Stimulated activated naive CD4-positive, alpha-beta T cell (primary cell): ENCODE measurements at places on chromosomes 12 and 14.

DNA sequence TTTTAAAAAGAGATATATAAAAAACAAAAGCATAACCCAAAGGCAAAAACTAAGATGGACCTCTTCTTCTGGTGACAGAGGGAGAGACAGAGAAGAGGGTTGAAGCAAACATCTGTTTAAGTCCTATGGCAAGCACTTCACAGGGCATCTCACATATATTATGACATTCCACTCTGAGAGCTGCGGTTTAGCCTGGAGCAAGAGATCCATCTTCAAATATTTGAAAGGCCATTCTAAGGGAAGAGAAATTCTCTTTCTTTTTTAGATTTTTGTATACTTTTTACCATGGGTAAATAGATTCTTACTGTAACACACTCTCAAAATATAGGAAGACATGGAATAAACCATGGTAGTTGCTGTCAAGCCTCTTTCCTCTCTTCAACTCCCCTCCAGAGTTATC is 204.1 kb downstream of the GXYLT1 start:
- no peak for DNase-seq

GRCh38 chr14:69845787-69846186 is 33.4 kb upstream of the SMOC1 start:
- DNase-seq = no peak

- no peak for DNase-seq
Measured at GRCh38 chr14:24231263-24232120, 675 bp downstream of the NEDD8 start.

- no peak for DNase-seq
Measured at GRCh38 chr12:5333096-5333495, 98.8 kb upstream of the NTF3 start.

DNA sequence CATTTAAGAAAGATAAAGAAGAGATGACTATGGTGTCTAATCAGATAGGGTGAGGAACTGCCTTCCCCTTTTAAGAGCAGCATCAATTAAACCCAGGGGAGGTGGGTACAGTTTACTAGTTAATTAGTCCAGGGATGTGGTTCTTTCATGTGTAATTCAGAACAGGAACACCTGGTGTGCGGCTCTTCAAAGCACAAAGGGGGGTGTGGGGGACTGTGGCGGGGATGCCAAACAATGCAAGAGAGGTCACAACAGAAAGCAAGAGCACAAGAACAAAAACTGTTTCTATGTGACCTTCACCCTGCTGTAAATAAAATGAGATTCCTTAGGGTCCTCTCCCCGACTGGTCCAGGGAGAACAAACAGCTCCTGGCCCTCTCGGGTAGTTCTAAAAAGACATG is 183.9 kb upstream of the SOX5 start:
- DNase-seq = no peak

GRCh38 chr12:43099691-43100163 is 452.3 kb downstream of the ADAMTS20 start:
- DNase-seq = no peak

- no peak for DNase-seq
Measured at GRCh38 chr12:92648242-92649031, 54.4 kb upstream of the PLEKHG7 start.

- DNase-seq = no peak
Measured at GRCh38 chr12:65634061-65634460, 190.2 kb upstream of the HMGA2 start.

- DNase-seq = no peak
Measured at GRCh38 chr12:103975368-103975767, 9.7 kb downstream of the TDG start.

- no peak for DNase-seq
Measured at GRCh38 chr12:11075642-11076041, 13.5 kb upstream of the TAS2R46 start.

DNA sequence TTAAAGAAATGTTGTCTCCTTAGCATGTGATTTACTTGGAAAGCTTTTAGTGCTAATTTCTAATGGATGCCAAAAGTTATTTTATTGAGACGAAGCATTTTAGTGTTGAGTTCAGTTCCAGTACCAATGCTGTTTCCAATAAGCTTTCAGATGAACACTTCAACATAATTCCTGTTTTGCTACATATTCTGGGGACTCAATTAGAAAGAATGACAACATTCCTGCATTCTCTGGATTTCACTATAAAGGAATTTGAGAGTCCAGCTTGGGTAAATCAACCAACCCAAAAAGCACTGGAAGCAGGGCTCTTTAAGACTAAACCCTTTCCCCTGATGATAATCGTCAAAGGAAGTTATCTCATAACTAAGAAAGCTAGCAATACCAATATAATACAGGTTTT is 353.0 kb upstream of the TMTC1 start:
- no peak for DNase-seq

DNA sequence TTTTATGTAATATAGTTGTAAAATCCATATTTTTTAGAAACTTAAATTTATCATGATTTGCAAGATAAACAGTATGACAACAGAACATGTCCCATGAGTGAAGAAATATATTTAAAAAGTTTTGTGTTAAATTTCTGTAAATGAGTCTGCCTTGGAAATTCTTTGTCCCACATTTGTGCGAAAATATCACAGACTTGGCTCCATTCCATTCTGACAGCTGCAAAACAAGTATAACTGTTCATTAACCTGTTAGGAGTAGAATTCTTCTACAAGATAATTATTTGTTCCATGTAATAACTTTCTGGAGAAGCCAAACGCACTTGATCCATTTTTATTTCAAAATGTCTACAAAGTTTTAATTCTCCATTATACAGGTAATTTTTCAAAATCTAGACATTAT is 37.9 kb downstream of the MDM1 start:
- no peak for DNase-seq

DNA sequence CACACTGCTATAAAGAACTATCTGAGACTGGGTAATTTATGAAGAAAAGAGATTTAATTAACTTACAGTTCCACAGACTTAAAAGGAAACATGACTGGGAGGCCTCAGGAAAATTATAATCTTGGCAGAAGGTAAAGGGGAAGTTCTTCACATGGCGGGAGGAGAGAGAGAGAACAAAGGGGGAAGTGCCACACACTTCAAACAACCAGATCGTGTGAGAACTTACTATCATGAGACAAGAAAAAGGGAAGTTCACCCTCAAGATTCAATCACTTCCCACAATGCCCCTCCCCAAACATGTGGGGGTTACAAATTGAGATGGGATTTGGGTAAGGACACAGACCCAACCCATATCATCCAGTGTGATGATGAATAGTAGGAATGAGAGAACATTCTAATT is 366.5 kb downstream of the LRFN5 start:
- no peak for DNase-seq

GRCh38 chr12:16763901-16764300 is 157.9 kb upstream of the LMO3 start:
- DNase-seq = no peak

DNA sequence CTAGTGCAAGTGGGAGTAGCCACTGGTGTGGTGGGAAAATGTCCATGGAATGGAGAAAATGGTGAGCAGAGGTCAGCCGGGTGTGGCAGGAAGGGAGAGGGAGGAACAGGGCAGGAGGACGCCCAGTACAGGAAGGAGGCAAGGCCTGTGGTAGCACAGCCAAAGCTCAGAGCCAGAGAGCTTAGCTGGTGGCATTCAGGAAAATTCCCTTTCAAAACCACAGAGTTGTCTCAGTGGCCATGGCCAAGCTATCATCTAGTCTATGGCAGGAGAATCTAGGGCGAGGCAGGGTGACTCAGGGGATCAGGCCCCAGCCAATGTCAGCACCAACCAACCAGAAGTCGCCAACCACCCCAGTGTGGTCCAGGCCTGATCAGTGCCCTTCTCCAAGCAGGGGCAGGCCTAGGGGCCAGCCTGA is 67.7 kb upstream of the DDX11 start:
- no peak for DNase-seq

DNA sequence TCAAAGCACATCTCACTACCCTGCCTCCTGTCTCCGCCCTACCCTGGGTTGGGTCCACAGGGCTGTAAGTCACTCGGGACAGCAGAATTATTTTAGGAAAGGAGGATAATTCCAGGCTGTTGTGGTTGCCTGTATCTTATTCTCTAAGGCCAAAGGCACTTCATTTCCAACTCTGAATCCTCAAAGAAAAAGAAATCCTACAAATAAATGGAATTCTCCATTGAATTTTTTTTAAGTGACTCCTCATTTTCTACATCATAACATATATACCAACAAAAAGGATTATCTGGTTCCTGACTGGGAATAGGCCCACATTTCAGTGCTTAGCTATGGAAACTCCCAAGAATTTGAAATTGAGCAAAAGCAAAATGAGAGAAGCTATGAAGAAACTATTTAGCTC is 186.4 kb downstream of the ITPR2 start:
- DNase-seq = no peak

GRCh38 chr12:97075161-97075933 is 168.3 kb downstream of the NEDD1 start:
- DNase-seq = no peak

GRCh38 chr14:97978341-97978740 is 1181.2 kb downstream of the VRK1 start:
- peak; percentile 80 for DNase-seq

DNA sequence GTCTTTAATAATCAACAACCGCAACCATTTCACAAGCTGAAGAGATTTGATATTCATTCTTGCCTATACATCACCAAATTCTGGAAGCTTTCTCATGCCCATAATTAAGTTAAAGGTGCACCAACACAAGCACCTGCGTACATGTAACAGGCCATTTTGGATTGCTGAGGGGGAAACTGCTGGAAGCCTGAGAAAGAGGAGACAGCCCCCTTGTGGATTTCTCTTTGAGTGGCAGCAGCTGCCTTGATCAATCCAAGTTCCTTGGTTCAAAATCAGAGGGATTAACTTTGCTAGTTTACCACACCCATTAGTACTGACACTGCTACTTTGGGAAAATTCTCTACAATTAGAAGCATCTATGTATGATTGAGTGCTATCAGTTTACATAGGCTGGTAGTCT is 321.1 kb downstream of the NOVA1 start:
- no peak for DNase-seq

GRCh38 chr14:41482861-41483260 is 123.8 kb upstream of the LRFN5 start:
- no peak for DNase-seq

GRCh38 chr12:75783093-75783877 is 248.3 kb downstream of the PHLDA1 start:
- no peak for DNase-seq

- no peak for DNase-seq
Measured at GRCh38 chr12:70960484-70960883, 39.9 kb upstream of the PTPRR start.

DNA sequence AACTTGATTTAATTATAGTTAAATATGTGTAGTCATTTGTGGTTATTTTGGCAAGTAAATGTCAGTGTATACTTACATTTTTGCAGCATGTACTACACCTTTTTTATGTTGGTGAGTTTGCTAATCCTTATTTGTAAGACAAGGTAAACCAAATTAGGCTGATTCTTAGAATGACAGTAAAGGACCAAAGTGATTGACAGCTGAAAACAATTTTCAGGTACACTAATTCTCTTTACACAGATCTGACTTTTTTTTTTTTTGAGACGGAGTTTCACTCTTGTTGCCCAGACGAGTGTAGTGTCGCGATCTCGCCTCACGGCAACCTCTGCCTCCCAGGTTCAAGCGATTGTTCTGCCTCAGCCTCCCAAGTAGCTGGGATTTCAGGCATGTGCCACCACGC is 8.4 kb downstream of the SLC25A3 start:
- DNase-seq = no peak

GRCh38 chr12:132899033-132899432 is 11.6 kb upstream of the CHFR start:
- no peak for DNase-seq

- no peak for DNase-seq
Measured at GRCh38 chr12:68602720-68603119, 8.0 kb upstream of the RAP1B start.

DNA sequence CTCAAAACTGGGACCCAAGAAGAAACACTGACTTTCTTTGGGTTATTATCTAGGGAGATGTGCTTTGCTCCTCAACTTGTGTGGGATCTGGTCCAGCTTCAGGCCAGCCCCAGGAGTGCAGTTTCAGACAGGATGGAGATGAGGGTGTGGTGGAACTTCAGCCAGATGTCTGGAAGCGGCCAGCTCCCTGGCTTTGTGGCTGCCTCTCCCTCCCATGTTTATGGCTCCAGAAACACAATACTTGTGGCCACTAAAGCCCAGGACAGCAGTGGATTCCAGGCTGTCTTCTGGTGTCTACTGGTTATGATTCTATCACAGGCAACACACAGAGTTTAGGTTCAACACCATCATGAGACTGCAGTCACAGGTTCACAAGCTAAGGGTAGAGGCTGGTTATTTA is 44.2 kb upstream of the EMP1 start:
- DNase-seq = no peak

DNA sequence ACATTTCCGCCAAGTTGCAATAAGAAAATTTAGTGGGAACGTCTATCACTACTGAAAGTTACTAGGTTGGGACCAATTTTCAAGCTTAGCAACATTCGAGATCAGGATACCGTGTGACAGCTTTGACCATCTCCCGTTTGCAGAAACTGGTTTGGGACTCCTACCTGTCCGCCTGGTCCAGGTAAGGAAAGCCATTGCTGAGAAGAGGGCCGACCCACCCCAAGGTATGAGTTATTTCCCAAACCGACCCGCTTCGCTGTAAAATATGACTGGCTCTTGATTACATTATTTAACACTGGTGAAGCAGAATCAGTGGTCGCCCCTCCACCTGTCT is 271 bp downstream of the DNAI7 start:
- no peak for DNase-seq

GRCh38 chr12:78977304-78977867 is 112.8 kb downstream of the SYT1 start:
- DNase-seq = no peak

GRCh38 chr12:27733052-27733656 is 22.5 kb downstream of the MRPS35 start:
- peak; percentile 41 for DNase-seq

- DNase-seq = no peak
Measured at GRCh38 chr14:50109342-50109741, 7.0 kb downstream of the VCPKMT start.

DNA sequence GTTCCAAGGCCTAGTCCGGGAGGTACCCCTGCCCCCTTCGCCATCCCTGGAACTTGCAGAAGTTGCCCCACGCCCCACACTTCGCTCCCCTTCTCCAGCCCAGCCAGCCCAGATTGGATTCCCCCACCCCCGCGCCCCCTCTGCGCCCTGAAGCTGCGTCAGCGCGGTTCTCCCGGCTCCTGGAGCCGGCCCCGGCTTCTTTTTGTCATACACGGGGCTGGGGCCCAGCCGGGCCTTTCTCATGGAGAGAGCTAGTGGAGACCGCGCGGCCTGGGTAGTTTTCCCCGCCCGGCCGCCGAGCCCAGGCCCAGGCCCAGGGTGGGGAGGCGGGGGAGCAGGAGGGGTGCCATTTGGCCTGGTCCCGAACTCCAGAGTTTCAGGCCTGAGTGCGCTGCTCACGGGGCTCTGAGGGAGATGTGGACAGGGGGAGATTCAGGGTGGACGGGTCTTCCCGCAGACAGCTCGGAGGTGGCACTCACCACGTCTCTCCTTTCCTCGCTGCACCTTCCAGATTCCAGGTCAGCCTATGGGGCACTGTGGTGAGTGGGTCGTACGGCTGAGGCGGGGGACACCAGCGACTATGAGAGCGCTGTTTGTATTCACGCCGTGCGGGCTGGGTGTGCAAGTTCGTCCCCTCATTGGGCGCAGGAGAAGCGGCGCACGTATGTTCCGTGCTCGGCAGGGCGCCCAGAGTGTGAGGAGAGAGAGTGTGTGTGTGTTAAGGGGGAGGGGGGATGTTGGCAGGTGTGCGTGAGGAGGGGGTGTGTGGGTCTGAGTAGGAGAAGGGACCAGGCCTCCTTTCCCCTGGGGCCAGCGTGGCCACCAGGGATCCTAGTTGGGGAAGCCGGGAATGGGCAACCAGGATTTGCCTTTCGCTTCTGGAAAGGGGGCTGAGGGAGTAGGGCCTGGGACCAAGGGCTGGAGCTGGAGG is 785 bp upstream of the LHX5 start:
- DNase-seq = no peak

- no peak for DNase-seq
Measured at GRCh38 chr12:65510007-65510406, 231.5 kb downstream of the MSRB3 start.
